ENCODE measurements at places on chromosomes 2 and 18.

- no peak for DNase-seq
Measured at GRCh38 chr18:48979944-48980890, 29.5 kb upstream of the SMAD7 start.

- DNase-seq, result no peak
Measured at GRCh38 chr2:215615803-215616174, 179.9 kb upstream of the FN1 start.

- no peak for DNase-seq
Measured at GRCh38 chr2:69260666-69261065, 126.4 kb downstream of the GFPT1 start.

DNA sequence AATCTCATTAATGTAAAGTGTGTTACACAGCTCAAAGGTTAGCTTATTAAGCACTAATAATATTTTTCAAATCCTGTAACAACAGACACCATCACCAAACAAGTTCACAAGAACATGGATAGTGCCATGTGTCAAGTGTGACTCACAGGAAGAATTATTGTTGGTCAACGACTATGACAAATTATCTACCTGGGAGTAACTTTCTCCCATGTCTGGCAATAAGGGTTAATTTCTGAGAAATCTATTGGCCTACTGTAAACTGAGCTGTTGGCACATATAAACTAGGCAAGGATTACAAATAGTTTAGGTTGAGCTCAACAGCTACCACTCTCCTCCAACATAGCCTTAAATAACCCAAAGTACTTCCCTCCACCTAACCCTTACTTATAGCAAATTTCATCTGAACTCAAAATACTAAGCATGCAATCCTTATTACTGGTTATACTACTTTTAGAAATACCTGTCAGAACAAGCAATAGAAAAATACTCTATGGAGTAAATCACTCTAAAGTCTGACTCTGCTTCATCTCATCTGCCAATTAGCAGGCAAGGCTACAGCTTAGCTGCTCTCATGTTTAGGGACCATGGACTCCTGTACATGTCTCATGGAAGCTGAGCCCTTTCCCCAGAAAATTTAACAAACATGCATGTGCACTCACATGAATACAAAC is 223.0 kb downstream of the NBAS start:
- DNase-seq, result no peak

DNA sequence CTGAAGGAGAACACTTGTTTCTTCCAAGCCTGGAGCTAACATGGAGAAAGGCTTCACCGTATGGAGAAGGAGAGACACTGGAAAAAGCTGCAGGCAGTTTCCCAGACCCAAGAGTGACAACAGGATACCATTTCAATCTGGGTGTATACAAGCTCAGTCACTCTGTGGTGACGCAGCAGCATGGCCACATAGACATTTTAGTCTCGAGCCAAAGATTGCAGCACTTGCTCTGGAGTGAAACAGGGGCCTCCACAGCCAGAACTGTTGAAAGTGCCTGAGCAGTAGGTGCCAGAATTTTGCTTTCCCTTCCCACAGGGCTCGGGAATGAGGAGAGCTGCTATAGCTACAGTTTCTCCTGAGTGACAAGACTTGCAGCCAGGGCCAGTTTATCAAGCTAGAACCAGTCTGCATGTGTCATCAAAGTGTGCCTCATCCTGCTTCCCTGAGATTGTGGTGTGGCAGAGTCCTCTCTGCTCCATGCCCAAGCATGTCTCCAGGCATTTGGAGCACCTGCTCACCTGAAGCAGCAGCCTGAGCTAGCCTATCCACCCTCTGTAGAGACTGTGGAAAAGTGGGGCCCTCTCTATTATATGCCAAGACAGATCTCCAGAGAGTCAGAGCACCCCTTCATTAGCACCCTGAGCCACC is 234.6 kb upstream of the CDH19 start:
- DNase-seq, result no peak

DNA sequence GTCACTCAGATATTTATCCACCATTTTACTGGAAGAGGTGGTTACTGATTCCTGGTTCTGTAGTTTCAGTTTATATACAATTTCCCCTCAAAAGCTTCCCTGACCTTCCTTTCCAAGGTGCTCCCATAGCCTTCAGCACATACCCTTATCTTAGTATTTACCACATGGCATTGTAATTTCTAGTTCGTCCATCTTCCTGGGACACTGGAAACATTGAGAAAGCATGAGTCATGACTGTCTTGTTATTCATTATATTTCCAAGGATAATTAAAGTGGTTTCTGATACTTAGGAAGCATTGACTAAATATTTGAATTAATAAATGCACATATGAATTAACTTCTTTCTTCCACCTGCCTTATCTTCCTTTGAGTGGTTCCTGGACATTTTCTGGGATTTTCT is 203.8 kb downstream of the ETAA1 start:
- DNase-seq, result no peak

DNA sequence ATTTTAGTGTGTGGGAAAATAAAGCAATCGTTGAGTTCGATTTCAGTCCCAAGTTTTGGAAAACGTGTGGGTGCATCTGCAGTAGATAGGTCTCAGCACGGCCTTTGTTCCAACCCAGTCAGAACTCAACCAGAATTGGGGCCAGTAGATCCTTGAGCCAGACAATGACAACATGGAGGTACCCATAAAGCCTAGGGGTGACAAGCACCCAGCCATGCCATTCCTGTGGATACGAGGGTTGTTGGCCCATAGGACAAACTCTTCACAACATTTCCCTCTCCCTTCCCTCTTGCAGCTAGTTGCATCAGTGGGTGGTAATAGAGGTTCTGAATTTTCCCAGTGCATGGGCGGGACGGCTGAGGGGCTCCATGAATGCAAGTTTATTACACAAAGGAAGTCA is 60.1 kb downstream of the ST3GAL5 start:
- no peak for DNase-seq

- DNase-seq, result no peak
Measured at GRCh38 chr18:57175532-57175931, 28.6 kb downstream of the BOD1L2 start.

DNA sequence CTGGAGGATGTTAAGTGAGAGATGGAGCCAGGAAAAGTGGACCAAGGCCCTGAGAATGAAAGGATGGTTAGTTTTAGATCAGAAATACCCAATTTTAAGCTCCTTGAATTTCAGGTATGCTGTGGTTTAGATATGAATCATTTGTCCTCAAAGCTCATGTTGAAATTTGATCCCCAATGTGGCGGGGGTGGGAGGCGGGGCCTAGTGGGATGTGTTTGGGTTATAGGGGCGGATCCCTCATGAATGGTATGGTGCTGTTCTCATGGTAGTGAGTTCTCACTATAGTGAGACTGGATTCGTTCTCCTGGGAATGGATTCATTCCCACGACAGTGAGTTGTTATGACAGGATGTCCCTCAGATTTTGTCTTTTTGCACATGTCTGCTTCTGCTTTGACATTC is 11.4 kb downstream of the MYO5B start:
- DNase-seq, result no peak

GRCh38 chr2:79612999-79613398 is 100.1 kb downstream of the CTNNA2 start:
- no peak for DNase-seq

DNA sequence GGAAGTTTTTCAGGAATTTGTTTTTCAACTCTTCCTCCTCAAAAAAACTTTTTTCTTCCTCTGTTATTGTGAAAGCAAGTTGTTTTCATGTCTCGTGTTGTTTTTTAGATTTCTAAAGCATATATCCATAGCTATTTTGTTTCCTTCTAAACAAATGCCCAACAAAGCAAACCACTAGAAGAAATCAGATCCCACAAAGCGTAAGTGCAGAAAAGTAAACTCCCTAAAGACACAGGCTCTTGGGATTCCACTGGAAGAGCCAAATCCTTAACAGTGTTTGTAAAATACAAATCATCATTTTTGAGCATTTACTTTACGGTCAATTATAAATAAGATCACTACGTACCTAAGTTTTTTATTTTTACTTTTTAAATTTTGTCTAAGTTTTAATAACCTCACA is 21.7 kb upstream of the RIF1 start:
- no peak for DNase-seq

- DNase-seq, result no peak
Measured at GRCh38 chr2:126717928-126718327, 62.0 kb downstream of the GYPC start.

DNA sequence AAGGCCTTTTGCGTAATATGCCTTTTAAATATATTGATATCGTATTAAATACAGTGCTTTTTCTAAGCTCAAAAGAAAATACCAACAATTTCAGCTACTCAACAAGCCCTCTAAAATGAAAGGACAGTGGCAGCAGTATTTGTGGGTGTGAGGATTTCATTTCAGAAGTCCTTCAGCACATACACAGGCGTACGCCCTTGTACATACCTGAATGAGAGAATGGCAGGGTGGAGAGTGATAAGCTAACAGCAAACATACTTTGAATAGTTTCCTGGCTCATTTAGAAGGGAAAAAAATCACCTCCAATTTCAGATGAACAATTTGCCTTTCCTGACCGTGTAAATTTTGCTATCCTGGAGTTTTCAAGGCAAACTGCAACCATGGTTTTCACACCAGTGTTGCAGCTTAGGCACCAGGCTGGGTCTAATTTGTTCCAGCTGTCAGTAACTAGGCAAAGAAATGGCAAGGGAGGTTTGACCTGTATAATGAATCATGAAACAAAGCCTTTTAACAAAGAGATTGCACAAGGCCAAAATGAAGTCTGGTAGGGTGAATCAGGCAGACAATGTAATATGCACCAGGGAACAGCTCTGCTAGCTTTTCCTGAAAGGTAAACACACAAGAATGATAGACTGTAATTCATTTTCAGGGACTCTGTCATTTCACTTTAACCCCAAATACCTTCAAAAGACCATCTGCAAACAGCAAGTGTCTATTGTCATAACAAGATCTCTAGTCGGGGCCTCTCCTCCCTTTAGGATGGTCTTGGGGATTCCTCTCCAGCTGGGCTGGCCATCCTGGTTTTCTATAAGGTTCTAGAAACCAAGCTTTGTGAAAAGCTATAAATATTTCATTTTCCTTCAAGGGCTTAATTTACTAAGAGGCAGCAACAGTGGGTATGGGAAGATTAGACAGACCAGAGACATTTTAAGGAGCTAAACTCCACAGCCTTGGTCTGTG is 11.5 kb downstream of the ANKRD29 start:
- DNase-seq, result no peak

- DNase-seq, result no peak
Measured at GRCh38 chr2:239566995-239567568, 166.3 kb upstream of the HDAC4 start.

- no peak for DNase-seq
Measured at GRCh38 chr2:74886811-74887210, 52.9 kb downstream of the HK2 start.

- no peak for DNase-seq
Measured at GRCh38 chr18:44876024-44876423, 195.3 kb downstream of the SETBP1 start.

DNA sequence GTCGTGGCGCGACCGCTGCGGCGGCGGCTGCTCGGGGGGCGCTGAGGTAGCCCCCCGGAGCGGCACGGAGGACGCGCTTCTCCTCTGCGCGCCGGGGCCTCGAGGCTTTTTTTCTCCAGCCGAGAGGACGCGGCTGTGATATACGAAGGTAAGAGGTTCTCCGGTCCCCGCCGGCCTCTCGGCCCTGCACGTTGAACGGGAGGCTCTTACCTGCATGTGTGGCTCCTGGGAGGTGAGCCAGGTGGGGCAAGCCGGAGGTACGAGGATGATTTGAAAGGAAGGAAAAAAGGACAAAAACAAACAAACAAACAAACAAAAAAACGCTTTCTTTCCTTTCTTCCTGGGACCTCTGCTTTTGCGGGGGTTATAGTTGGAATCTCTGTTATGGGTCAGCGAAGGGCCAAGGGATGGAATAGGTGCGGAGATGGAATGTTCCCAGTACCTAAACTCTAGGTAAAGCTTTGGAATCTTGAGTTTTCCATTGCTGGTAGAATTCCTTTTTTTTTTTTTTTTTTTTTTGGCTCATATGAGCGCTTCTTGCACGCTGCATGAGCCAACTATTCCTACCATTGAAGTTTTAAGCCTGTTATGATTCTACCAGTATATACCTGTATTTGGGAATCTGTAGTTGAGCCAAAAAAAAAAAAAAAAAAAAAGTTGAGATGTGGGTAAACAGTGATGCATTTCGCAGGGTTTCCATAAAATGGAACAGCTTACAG is 674 bp downstream of the PTPN4 start:
- DNase-seq, result no peak

- no peak for DNase-seq
Measured at GRCh38 chr2:42048299-42049220, 739 bp downstream of the PKDCC start.

DNA sequence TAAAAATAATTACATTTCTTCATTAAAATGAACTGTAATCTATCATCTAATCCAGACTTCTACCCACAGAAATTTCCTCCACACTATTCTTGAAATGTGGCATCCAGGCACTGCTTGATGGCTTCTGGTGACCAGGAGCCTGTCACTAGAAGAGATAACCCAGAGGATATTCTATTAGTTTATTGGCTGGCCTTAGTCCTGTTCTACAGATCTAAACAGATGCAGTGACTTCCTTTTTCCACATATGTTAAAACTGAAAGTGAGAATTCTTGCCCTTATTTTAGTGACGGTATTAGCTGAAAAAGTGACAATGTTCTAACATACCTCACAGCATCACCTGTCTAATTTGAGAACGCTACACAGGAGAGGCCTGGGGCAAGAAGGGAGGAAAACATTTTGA is 775.4 kb downstream of the TSN start:
- no peak for DNase-seq

DNA sequence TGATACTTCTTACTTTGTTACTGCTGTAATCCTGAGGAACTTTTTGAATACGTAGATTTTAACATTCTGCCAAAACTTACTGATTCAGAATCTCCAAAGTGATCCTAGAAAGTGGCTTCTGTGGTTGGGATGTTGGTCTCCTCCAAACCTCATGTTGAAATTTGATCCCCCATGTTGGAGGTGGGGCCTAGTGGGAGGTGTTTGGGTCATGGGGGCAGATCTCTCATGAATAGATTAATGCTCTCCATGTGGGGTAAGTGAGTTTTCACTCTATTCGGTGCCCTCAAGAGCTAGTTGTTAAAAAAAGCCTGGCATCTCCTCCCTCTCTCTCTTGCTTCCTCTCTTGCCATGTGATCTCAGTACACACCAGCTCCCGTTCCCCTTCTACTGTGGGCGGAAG is 329.9 kb downstream of the HRH4 start:
- DNase-seq, result no peak

DNA sequence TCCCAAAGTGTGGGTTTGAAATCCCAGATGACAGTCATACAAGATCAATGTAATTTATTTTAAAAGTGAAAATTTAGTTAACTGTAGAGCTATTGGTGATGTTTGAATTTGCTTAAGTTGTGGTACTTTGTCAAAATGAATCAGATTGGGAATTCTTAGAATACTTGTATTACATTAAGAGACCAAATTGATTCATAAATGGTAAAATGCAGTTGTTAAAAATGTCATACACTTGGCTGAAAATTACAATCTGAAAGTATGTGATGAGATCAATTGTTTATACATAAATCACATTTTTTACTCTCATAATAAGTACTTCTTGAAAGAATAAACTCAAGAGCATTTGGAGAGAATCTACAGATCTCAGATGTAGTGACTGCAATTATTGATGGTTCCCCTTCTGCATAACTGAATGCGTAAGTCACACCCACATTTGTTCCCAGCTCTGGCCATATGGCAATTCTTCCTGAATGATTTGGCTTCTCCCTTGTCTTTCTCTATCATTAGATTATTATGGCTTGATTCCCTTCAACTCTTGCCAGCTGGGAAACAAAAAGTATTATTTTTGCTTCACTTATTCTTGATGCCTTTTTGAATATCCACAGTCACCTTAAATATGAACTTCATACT is 558.5 kb downstream of the CPS1 start:
- no peak for DNase-seq
